Stimulated activated CD4-positive, alpha-beta T cell treated with anti-CD3 and anti-CD28 coated beads, Interleukin-1b, Interleukin-23, amount 100 ng/mL, for 4 hours (primary cell): ENCODE measurements at places on chromosomes 13 and 19.

DNA sequence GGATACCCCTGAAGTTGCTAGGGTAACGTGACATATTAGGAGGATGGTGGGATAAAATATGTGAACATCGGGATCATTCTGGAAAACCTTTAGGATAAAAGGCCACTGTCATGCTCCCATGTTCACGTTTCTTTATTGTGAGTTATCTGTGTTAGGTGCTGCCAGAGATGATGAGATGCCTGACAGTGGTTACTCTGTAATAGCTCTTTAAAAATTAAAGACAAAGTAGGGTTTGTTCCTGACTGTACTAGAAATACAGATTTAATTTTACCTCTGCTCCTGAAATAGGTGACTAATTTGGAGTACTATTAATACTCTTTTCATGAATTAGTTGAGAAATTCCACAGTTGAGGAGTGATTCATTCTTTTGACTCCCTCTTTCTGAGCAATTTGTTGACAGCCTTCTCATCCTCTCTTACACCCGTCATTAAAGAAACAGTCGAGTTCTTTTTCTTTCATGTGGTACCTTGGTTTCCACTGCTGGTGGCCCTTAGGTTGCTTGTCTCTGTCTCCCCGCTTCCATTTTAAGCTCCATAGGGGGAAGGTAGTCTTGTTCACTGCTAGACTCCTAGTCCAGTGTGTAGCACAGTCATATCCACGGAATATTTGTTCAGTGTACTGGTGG is 28.4 kb downstream of the SAE1 start:
- peak; percentile 34 for DNase-seq

DNA sequence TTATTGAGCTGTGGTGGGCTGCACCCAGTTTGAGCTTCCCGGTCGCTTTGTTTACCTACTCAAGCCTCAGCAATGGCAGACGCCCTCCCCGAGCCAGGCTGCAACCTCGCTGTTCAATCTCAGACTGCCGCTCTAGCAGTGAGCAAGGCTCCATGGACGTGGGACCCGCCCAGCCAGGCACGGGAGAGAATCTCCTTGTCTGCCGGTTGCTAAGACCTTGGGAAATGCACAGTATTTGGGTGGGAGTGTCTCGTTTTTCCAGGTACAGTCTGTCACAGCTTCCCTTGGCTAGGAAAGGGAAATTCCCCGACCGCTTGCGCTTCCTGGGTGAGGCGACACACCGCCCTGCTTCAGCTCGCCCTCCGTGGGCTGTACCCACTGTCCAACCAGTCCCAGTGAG is 27.7 kb upstream of the UBAC2 start:
- no peak for DNase-seq

DNA sequence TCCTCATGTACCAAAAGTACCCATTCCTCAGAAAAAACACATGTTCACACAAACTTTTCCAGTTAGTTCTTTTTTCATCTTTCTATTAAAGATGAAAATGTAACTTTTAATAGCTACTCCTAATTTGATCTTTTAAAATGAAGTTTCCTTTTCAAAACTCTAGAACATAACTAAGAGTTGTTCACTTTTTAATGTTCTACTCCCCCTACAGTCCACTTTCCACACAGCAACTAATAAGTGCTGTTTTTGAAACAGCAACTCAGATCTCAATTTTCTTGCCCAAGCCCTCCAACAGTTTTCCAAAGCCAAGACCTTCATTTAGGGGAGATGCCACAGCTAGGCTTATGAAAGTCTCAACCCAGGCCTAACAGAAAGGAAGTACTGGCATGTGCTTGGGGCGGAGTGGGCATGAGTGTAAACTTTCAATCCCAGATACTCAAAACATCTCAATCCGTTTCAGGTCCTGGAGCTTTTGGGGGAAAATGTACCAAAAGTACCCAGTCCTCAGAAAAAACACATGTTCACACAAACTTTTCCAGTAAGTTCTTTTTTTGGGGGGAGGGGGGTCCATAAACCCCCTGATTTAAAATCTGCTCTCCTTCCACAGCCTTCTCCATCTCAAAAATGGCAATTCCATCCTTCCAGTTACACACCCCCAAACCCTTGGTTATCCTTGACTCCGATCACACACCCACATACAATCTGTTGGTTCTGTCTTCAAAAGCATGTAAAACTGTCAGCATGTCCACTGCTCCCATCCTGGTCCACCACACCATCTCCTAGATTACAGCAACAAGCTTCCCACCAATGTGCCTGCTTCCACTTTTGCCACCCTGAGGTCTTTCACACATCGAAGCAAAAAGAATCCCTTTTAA is 2.0 kb downstream of the FBL start:
- no peak for DNase-seq

GRCh38 chr13:112392719-112393118 is 16.6 kb downstream of the SPACA7 start:
- DNase-seq: no peak

DNA sequence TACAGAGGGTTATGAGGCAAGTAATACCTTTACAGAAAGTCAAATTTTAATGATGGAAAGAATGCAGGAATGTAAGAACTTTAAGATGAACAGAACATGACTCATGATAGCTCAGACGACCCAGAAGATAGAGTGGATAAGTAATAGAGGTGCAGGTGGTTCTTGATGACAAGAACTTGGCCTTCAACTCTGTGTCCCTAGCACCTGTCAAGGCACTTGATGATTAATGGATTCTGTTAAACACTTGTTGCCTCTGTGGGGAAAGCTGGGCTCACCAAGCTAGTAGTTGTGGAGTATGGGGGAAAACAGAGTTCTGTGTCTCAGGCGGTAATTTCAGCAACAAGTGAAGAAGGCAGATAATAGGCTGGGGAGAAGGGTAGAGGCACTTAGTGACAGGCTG is 306.2 kb downstream of the ATP8A2 start:
- no peak for DNase-seq

DNA sequence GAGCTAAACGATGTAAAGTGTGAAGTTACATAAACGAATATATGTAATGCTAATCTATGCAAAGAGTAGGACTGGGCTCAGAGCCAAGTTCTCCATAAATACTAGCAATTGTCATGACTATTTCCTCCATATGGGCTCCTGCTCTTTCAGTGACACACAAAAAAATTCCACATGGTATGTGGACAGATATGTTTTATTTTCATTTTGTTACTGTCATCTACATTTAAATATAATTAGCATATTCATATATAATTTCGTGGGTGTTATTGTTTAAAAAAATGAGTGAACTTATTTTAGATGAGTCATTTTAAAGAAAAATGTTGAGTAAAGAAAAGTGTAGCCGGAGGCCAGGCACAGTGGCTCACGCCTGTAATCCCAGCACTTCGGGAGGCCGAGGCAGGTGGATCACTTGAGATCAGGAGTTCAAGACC is 5.0 kb upstream of the IGSF23 start:
- no peak for DNase-seq

DNA sequence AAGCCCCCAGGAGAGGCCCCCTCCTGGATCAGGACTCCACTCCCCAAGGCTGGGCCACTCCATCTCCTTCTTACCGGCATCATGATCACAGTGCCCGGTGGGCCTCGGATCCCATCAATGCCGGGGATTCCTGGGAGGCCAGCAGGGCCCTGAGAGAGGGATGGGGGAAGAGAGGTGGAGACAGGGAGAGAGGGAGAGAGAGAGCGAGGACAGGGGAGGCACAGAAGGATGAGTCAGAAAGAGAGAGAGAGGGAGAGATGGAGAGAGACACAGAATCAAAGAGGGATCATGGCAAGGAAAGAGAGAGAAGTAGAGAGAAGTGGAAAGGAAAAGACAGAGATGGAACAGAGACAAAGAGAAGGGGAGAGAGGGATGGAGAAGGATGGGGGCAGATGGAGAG is 13.8 kb downstream of the COL5A3 start:
- DNase-seq: no peak

- no peak for DNase-seq
These were observed 7.9 kb downstream of the CD37 start for GRCh38 chr19:49343123-49343522.

- DNase-seq: no peak
These were observed 14.6 kb downstream of the SIGLEC11 start for GRCh38 chr19:49946415-49946814.

GRCh38 chr19:6340493-6341201 is 7.2 kb upstream of the ACER1 start:
- no peak for DNase-seq

DNA sequence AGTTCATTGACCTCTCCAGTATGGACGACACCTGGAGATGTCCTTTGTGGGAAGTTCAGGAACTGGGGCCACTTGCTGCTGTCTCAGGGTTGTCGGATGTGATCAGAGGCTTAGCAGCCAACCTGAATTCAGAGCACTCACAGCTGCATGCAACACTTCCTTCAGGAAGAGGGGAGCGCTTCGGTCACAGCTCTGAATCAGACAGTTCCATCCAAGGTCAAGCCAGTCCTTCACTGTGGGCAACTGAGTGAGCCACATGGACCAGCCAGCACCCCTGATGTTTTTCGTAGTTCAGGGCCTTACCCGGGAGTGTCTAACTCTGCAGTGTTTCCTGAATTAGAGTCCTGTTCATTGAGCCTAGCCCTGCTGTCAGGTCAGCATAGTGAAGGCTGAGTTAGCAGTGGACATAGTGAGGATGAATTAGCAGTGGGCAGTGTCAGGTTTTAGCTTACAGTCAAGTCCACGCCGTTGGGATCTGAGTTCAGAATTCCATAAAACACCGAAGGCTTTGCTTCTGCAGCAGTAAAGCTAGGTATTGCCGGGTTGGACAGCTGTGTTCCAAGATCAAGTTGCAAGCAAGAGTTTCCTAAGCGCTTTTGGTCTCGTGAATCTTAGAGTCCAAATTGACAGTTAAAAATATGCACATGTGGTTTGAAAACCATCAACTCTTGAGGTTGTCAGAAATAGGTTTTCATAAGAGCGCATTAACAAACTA is 5.1 kb downstream of the ZNF555 start:
- DNase-seq: no peak

DNA sequence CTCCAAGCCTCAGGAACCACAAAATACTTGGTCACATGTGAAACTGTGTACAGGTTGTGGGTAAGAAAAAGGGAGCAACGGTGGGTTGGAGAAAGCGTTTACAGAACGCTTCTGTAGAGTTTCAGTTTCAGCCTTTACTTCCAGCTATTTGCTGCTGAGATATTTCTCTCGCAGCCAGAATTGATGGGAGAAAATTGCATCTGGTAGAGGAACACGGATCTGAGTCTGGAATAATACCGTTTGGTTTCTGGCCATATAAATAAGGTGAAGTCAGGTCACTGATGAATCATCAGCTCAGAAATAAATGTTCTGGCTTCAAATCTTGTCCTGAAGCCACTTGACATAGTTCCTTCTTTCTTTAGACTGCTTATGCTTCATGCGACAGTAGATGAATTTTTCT is 20.3 kb upstream of the RFC3 start:
- no peak for DNase-seq

DNA sequence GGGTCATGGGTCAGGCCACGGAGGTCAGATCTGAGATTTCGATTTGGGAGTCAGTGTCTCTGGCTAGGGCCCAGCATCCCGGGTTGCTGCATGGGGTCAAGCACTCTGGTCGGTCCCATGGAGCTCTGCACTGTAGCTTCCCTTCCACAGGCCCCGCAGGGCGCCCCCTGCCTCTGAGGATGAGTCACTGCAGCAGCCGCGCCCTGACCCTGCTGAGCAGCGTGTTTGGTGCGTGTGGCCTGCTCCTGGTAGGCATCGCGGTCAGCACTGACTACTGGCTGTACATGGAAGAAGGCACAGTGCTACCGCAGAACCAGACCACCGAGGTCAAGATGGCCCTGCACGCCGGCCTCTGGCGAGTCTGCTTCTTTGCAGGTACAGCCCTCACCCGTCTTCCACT is 3.6 kb downstream of the CACNG7 start:
- DNase-seq: no peak

- DNase-seq: no peak
These were observed 4.9 kb upstream of the NECTIN2 start for GRCh38 chr19:44841231-44841630.

DNA sequence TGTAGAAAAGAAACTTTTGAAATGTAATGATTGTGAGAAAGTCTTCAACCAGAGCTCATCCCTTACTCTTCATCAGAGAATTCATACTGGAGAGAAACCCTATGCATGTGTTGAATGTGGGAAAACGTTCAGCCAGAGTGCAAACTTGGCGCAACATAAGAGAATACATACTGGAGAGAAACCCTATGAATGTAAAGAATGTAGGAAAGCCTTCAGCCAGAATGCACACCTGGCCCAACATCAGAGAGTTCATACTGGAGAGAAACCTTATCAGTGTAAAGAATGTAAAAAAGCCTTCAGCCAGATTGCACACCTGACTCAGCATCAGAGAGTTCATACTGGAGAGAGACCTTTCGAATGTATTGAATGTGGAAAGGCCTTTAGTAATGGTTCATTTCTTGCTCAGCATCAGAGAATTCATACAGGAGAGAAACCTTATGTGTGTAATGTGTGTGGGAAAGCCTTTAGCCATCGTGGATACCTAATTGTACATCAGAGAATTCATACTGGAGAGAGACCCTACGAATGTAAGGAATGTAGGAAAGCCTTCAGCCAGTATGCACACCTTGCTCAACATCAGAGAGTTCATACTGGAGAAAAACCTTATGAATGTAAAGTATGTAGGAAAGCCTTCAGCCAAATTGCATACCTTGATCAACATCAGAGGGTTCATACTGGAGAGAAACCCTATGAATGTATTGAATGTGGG is 19.3 kb downstream of the ZNF583 start:
- no peak for DNase-seq

- peak; percentile 56 for DNase-seq
These were observed 3.3 kb upstream of the RGL3 start for GRCh38 chr19:11422163-11423065.

DNA sequence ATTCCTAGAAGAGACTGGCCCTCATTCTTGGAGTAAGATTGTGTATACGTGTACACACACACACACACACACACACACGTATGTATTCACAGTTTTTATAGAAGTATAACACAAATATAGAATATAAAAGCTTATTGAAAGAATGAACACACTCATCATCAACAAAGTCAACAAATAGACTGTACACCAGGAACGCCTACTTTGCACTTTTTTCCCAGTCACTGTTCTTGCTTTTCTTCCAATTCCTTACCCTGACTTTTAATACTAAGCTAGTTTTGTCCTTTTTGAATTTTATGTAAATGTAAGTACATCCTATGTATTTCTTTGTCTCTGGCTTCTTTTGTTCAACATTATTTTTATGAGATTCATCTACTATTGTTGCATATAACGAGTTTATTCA is 264.5 kb downstream of the MAB21L1 start:
- no peak for DNase-seq

DNA sequence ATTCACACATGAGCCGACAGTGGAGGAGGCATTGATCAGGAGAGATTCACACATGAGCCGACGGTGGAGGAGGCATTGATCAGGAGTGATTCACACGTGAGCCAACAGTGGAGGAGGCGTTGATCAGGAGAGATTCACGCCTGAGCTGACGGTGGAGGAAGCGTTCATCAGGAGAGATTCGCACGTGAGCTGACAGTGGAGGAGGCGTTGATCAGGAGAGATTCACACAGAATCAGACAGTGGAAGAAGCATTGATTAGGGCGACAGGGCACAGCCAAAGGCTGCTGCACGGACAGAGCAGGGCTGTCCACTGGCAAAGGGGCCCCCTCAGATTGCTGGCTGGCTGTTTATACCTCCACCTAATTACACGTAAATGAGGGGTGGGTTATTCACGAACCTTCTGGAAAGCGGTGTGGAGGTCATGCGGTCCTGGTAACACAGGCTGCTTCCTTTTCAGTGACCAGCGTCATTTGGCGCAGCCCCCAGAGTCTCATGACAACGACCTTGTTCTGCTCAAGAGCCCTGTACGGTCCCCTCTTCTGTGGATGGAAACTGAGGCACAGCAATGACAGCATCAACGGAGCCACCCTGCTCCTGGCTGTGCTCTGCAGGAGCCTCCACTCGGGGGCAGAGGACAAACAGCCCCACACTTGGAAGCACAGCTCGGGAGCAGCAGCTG is 50.6 kb upstream of the GAS6 start:
- no peak for DNase-seq

- no peak for DNase-seq
These were observed 503.4 kb downstream of the TBC1D4 start for GRCh38 chr13:74978591-74978990.
